Left hindlimb (tissue), 1 donor: ENCODE measurements at places on chromosomes 12 and 14.

GRCh38 chr12:12648284-12648683, 36.6 kb downstream of the CREBL2 start:
- DNase-seq, result no peak

- DNase-seq, result no peak
Measured at GRCh38 chr14:96091149-96091693, 52.1 kb downstream of the C14orf132 start.

DNA sequence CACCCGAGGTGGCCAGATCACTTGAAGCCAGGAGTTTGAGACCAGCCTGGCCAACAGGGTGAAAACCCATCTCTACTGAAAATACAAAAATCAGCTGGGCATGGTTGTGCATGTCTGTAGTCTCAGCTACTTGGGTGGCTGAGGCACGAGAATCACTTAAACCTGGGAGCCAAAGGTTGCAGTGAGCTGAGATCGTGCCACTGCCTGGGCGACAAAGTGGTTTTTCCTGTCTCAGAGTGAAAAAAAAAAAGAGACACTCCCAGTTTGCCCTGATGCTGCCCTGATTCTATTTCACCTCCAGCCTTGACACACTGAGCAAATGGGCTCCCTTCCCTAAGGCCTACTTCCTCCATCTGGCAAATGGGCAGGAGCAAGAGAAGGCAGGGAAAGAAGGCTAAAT, 28.5 kb upstream of the PLEK2 start:
- DNase-seq, result no peak

DNA sequence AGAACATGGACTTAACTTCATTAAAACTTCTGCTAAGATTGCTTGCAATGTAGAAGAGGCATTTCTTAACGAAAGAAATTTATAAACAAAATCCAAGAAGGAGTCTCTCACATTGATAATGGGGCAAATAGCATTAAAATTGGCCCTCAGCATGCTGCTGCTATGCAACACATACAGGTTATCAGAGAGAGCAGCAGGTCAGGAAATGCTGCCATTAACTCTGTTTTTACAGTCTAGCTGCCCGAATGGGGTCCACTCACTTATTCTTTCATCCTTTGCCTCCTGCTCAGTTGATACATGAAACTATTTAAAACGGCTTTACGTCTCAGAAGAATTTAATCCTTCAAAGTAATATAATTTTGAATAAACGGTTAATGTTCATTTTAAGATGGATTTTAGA, 620.4 kb downstream of the SLC16A7 start:
- DNase-seq, result no peak

GRCh38 chr14:24074625-24075484, 3.5 kb downstream of the CPNE6 start:
- no peak for DNase-seq
